Posterior cingulate gyrus (tissue), 11 donors: ENCODE measurements at places on chromosomes 2 and 18.
A peak's percentile ranks its signal among the peaks of the same experiment; 100 is the strongest.

- no peak for DNase-seq
Measured at GRCh38 chr18:22694954-22695353, 238.2 kb upstream of the RBBP8 start.

GRCh38 chr2:85765081-85765731 lies 11.4 kb downstream of the ATOH8 start:
- no peak for DNase-seq

DNA sequence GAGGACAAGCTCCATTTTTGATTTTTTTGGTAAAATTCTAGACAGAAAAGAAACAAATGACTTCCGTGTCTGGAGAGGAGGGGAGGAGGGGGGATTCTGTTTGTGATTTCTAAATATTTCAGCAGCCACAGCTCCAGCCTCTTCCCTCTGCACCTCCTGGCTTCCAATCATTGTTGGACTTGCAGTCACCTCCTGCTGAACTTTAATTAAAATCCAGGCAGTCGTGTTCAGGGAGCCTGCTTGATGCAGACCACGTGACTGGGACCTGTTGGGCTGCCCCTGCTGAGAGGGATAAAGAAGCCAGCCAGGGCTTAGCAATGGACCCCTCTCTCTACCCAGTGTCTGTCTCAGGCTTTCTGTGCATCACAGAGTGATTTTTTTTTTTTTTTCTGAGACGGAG lies 115.1 kb downstream of the SH3BP4 start:
- DNase-seq: no peak

DNA sequence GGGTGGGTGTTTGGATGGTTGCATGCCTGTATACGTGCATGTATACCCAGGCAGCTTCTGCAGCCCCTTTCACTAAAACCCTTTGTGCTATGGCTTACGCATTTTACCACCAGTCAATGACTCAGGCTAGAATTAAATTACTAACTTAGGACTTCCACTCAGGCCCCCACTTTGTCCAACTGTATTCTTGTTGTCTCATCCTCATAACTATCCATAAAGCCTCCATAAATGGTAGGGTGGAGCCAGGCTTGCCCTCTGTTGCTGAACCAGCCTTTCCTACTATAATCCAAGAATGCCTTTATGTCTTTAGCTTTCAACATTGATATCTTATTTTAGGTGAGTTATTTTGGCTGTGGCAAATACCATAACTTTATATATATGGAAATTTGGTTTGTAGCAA lies 119.9 kb downstream of the MYO1B start:
- DNase-seq: no peak

DNA sequence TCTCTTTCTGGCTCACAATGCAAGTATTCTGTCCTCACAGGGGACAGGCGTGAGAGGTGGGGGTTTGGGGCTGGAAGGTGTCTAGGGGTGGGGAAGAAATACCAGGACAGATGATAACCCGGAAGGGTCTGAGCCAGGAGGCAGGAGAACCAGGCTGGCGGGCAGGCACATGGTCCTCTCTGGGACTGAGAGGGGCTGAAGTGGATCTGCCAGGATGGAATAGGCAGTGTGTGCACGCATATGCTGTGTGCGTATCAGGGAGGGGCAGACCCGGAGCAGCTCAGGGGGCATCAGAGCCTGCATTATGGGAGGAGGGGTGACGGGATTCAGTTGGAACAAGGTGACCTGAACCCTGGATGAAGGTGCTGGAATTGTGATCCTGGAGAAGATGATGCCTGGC lies 157.3 kb downstream of the DYSF start:
- DNase-seq: no peak

GRCh38 chr2:30191819-30192271 lies 39.5 kb upstream of the LBH start:
- no peak for DNase-seq

DNA sequence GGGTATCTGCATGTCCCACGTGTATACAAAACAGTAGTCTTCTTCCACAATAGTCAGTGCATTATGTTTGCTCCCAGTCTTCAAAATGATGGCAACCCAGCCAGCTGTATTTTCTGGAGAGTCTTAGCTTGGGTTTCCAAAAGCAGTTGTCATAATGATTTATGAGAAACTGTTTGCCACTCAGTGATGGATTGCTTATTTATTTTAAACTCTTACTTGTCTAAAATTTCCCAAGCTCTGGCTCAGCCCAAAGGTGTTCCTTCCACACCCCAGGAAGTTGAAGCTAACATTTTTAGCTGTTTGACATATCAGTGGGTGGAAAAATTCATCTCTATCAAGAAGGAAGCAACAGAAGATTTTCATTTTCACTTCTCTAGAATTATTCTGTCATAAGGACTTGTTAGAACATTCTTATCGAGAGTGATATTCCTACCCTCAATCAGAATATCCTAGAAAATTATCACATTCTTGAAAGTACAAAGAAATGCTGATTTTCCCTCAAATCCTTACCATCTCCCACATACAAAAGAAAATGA lies 78.8 kb downstream of the ASAP2 start:
- no peak for DNase-seq

GRCh38 chr2:53131416-53131815 lies 636.2 kb upstream of the CHAC2 start:
- no peak for DNase-seq

DNA sequence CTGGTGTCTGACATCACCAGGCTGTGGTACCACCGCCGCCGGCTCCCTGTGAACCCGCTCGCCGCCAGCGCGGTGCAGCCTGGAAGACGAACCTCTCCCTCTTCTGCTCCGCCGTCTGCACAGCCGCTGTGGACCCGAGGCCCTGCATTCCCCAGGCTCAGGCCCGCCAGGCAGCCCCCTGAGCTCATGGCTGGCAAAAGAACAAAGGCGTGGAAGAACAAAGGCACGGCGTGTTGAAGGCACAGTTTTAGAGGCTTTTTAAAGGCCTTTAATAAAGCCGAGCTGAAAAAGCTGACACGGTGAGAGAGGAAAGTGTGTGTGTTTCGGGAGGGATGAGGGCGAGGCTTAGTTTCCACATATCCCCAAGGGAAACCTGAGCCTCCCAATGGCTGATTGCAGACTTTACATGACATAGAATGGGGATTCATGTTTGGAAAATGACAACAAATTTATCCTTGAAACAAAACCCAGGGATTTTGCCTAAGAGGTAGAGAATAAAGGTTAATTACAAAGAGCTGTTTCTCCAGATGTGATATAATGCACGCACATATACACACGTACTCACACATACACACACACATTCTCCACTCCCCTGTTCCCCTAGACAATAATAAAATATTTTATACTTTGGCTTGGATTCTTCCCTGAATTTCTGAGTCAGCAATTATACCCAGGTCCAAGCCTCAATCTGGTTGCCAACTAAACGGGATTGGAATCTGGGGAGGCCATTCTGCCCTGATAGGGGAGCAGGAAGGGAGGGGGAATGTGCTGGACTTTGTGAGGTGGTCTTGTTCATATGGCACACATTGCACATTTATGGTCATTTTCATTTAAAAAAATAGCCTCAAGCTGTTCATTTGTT lies 39.7 kb downstream of the RFX8 start:
- peak; percentile 23 for DNase-seq

- no peak for DNase-seq
Measured at GRCh38 chr2:216195565-216196029, 86.4 kb downstream of the XRCC5 start.

- no peak for DNase-seq
Measured at GRCh38 chr2:168543037-168543436, 87.0 kb downstream of the CERS6 start.

DNA sequence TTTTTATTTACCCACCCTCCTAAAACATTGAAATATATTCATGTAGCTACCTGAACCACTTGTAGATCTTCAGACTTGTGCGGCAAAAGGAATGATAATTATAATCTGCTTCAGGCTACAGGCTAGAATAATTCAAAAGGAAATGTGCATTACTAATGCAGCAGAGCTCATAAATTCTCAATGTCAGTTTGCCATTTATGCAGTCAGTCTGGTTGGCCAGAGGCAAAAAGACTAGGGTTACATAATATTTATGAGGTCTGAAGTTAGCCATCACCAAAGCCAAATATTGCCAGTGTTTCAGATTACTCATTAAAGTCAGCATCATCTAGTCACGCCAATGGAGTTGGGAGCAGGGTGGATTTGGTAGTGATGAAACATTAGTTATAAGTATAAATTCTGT lies 38.9 kb downstream of the METAP1D start:
- DNase-seq: no peak

DNA sequence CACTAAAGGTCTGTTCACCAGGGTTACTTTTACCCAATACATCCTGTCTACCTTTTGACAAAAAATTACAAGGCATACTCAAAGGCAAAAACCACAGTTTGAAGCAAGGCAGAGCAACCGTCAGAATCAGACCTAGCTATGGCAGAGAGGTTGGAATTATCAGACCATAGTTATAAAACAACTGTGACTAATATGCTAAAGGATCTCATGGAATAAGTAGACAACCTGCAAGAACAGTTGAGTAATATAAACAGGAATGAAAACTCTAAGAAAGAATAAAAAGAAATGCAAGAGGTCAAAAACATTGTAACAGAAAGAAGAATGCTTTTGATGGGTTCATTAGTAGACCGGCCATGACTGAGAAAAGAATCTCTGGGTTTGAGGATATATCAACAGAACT lies 318.8 kb upstream of the KCNH7 start:
- no peak for DNase-seq

- DNase-seq: no peak
Measured at GRCh38 chr18:74817576-74817975, 219.9 kb downstream of the ZNF407 start.

- no peak for DNase-seq
Measured at GRCh38 chr2:112665113-112665780, 19.5 kb downstream of the SLC20A1 start.

- DNase-seq: no peak
Measured at GRCh38 chr2:170221317-170222288, 43.7 kb downstream of the MYO3B start.

- no peak for DNase-seq
Measured at GRCh38 chr2:176038694-176039093, 36.6 kb upstream of the LNPK start.

DNA sequence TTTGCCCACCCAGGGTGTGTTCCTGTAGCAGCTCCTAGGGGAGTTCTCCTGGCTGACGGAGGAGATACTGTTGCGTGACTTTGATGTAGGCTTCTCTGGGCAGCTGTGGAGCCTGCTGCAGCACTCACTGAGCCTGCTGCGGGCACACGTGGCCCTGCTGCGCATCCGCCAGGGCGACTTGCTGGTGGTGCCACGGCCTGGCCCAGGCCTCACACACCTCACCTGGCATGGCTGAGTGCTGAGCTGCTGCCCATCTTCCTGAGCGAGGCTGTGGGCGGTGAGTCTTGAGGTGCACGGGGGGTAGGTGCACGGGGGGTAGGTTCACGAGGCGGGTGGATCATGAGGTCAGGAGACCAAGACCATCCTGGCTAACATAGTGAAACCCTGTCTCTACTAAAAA lies 191.7 kb downstream of the ANKRD36C start:
- no peak for DNase-seq

GRCh38 chr2:173909846-173910245 lies 55.3 kb downstream of the SP3 start:
- no peak for DNase-seq

GRCh38 chr2:65021709-65022108 lies 32.5 kb downstream of the SLC1A4 start:
- DNase-seq: no peak

GRCh38 chr18:50092245-50092805 lies 102.6 kb downstream of the MYO5B start:
- no peak for DNase-seq

GRCh38 chr2:104164721-104165252 lies 689.1 kb upstream of the POU3F3 start:
- DNase-seq: no peak

DNA sequence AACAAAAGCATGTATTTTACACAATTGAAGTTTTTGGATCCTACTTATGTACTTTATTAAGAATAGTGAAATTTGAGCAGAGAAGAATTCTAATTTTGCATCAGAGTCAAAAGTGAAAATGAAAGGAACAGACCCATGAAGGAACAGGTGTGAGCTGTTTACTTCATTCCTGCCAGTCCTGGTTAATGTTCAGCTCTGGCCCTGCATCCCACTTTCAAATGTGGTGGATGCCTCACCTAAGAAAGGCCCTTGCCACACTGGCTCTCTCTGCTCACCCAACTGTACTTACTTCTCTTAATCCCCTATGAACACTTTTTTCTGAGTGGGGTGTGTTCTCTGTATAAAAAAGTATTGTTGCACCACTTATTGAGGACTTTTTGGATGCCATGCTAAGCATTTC lies 22.2 kb downstream of the FAM110C start:
- DNase-seq: no peak

- DNase-seq: no peak
Measured at GRCh38 chr2:207224791-207225482, 59.2 kb upstream of the KLF7 start.

- DNase-seq: peak; percentile 57
Measured at GRCh38 chr2:190468814-190469569, 60.8 kb downstream of the MFSD6 start.

- DNase-seq: no peak
Measured at GRCh38 chr2:241584436-241584835, 25.9 kb downstream of the BOK start.

- DNase-seq: no peak
Measured at GRCh38 chr2:107336526-107336925, 450.6 kb upstream of the ST6GAL2 start.

- no peak for DNase-seq
Measured at GRCh38 chr2:25372405-25373268, 30.9 kb upstream of the DNMT3A start.

GRCh38 chr2:238487652-238488346 lies 61.1 kb downstream of the ASB1 start:
- DNase-seq: no peak

- no peak for DNase-seq
Measured at GRCh38 chr18:64019922-64020756, 50.3 kb downstream of the SERPINB8 start.

DNA sequence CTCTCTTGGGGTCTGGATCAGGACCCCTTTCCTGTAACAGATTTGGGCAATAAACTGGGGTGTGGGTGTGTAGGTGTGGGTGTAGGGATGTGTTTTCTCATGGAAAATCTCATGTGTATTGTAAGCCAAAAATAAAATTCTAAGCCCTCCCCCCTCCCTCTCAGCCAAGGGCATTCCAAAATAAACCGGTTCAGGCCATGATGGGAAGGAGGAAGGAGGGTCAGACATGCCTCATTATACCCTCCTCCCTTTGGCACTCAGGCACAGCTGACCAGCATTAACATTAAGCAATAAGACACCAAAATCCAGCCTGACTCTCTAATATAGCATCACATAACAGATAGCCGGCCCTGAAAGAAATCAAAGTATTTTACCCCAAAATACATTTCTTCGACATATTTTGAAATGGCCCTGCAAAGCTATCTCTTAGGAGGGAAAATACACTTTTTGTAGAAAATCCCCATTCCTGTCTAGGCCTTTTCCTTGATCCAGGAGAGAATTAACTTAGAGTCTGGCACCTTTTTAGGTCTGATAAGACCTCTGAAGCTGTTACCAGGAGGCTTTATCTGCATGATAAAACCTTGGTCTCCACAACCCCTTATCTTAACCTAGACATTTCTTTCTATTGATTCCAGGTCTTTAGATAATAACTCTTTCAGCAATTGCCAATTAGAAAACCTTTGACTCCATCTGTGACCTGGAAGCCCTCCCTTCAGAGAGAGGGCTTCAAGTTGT lies 128.7 kb upstream of the COL5A2 start:
- DNase-seq: no peak

GRCh38 chr18:9868857-9869714 lies 16.7 kb upstream of the TXNDC2 start:
- DNase-seq: no peak
